Stimulated activated CD4-positive, alpha-beta T cell treated with anti-CD3 and anti-CD28 coated beads, Interleukin-1b, Interleukin-23, amount 100 ng/mL, for 48 hours (primary cell): ENCODE measurements at places on chromosomes 11 and 22.

DNA sequence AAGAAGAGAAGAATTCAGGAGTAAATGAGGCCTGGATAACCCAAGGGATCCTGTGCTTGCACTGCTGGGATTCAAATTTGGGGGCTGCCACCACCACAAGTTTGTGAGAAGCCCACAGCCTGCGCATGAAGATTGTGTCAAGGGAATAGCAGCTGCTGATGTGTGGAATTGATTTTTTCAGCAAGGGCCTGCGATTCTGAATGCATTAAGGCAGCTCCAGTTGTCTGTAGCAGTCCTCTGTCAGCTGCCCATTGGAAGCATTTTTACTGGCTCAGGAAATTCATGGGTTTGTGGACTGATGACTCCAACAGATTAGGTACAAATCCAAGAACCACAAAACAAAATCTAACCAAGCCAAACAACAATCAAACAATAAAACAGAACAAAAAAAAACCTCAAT is 14.0 kb downstream of the ARVCF start:
- DNase-seq, result no peak

- DNase-seq, result no peak
Observed at GRCh38 chr11:1753929-1754305, 3.5 kb upstream of the IFITM10 start.

GRCh38 chr11:117220999-117221774 is 10.7 kb downstream of the PCSK7 start:
- DNase-seq, result no peak

- no peak for DNase-seq
Observed at GRCh38 chr11:95780544-95780943, 9.0 kb downstream of the FAM76B start.

- DNase-seq, result no peak
Observed at GRCh38 chr11:120146413-120147093, 8.6 kb upstream of the TRIM29 start.

DNA sequence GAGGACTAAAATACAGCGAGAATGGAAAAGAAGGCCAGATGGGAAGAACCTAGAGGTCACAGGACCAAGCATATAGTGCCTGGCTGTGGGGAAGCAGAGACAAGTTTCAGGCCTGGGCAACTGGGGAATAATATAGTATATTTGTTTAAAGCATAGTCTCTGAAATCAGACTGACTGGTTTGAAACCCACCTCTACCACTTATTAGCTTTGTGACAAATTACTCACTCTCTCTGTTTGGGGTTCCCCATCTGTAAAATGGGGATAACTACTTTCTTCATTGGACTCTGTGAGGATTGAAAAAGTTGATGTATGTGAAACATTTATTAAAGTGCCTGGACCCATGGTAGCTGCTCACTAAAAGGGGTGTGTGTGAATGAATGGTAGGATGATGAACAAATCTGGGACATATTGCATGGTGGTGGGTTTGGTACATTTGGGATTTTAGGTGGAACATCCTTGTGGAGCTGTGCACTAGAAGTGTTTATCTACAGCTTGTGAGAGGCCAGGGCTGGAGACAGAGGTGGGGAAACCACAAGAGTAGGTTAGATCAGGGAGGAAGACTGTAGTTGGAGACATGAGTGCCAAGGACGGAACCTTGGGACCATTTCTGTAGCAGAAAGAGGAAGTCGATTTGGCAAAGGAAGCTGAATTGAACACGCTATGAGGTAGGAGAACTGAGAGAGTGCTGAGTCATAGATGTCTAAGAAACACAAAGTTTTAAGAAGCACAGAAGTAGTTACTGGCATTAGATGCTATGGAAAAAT is 52.6 kb downstream of the SWAP70 start:
- DNase-seq, result no peak

DNA sequence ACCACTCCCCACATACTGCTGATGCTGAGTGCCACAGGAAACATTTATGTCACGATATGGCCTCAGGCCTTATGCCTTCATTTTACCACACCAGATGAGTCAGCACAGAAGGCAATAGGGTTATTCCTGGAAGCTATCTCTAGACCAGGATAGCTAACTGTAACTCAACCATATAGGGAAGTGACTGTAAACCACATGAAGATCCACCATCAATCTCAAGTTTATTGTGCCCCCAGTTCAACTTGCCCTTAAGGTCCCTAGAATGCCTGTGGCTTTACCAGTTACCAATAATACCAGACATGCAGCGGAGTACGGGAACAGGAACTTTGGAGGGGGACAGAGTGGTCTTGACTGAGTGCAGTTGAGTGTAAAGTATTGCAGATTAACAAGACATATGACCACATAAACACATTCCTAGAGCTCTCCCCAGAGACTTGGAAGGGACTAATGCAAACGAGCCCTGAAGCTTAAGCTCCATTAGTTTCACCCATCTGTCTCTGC is 180.9 kb downstream of the KIF18A start:
- no peak for DNase-seq

DNA sequence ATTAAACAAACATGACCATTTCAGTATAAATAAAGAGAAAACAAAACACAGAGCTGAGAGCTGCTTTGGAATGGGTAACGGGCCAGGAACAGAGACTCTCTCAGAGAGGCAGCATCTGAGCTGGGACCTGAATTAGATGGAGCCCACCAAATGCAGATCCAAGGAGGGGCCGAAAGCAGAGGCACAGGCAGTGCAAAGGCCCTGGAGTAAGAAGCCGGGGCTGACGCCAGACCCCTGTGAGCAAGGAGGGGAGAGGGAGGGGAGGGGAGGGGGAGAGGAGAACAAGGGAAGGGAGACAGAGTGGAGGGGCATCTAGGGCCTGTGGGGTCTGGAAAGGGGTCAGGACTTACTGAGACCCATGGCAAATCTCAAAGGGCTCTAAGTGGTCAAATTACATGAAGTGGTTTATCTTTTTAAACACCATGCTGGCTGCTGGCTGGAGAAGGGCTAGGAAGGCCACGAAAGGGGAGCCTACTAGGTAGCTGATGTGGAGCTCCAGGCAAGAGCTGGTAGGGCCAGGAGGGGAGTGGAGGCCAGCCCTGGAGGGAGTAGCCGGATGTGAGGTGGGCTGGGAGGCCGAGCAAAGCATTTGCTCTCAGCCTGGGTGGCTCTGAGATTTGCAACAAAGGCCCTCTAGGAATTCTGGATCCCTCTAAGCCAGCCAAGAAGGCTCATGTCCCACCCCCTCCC is 3.2 kb downstream of the OSBPL5 start:
- DNase-seq, result no peak

GRCh38 chr11:79648766-79649520 is 208.1 kb upstream of the TENM4 start:
- no peak for DNase-seq

DNA sequence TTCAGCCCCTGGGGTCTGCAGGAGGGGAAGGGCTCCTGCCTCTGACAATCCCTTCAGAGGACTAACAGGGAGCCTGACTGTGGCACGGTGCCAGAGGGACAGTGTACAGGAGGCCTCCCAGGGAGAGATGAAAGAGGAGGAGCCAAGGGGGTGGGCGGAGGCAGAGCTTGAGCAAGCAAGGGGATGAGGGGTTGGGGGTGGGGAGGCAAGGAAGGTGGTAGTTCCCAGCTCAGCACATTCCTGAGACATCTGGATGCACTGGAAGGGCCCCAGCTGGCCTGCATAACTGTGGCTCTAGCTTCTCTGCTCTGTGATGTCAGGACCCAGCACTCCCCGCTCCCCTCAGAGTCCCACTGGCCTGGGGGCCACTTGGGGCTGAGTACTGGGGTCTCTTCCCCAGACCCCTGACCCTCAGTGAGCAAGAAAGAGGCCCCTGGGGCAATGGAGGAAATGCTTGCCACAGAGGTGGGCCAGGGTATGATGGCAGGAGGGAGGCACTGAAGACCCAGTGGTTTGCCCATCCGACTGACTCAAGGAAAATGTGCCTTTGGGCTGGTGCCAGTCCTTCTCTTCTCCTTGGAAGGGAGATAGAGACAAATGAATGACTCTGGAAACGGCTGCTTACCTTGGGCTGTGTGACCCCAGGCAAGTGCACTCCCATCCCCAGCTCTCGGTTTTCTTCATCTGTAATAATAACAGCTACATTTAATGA is 13.3 kb downstream of the CREB3L1 start:
- DNase-seq, result no peak

- no peak for DNase-seq
Observed at GRCh38 chr11:32184723-32185376, 94.0 kb downstream of the RCN1 start.

GRCh38 chr11:47495011-47495855 is 46.3 kb upstream of the RAPSN start:
- DNase-seq, result no peak

DNA sequence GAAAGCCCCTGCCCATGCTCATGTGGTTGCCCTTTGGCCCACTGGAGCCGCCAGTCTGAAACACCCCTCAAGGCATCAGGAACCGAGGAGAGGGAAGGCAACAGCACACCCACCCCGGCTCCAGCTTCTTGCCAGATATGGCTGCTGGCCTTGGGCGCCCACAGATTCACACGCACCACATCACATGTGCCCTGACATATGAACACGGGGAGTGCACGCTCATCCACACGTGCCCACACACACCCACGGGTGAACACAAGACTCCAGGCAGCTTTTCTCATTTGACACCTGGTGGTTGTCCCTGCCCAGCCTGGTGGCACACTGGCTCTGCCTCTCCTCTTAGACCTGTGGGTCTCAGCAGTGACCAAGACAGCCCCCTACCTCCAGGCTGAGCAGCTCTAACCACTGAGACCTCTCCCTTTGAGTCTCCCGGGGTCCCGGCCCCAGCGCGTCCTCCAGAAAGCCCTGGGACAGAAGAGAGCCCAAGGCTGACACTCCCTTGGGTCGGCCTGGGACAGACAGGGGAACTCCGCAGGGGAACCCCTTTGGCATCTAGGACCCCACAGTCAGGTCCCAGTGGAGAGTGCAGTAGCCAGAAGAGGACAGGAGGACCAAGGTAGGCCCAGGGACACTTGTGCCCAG is 2.7 kb upstream of the MAPK12 start:
- DNase-seq, result no peak

GRCh38 chr22:41021061-41021612 is 70.0 kb downstream of the RBX1 start:
- no peak for DNase-seq

GRCh38 chr11:41461057-41461681 is 1.7 kb upstream of the LRRC4C start:
- DNase-seq, result no peak

- DNase-seq, result no peak
Observed at GRCh38 chr11:23112987-23113886, 253.0 kb upstream of the CCDC179 start.

GRCh38 chr22:23591201-23591791 is 11.2 kb upstream of the IGLL1 start:
- DNase-seq, result peak; percentile 53

- DNase-seq, result no peak
Observed at GRCh38 chr11:33860926-33861325, 30.9 kb downstream of the LMO2 start.

DNA sequence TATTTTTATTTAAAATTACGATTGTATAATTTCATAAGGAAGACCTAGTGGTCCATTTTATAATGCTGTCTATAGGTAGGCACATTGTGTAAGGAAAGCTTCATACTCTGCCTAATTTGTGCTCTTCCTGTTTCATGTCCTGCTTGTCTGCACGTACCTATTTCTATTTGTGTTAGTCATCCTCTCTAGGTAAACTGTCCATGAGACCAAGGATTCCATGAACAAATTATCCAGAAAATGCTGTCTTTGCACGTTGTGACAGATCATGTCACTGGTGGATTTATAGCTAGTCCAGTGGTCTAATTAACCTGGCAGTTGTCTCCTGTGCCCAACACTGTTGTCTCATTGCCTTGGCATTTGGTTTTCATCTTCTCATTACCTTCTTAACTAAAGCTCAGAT is 44.7 kb downstream of the DNAJC24 start:
- no peak for DNase-seq

DNA sequence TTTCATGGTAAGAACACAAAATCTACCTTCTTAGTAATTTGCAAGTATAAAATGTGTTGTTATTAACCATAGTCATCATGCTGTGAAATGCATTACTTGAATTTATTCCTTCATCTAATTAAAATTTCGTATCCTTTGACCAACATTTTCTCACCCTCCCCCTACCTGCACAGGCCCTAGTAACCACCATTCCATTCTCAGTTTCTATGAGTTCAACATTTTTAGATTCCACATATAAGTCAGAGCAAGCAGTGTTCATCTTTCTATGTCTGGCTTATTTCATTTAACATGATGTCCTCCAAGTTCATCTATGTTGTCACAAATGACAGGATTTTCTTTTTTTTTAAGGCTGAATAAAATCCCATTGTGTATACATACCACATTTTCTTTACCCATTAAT is 43.5 kb upstream of the CCDC179 start:
- no peak for DNase-seq

- no peak for DNase-seq
Observed at GRCh38 chr22:36301851-36302250, 48.9 kb downstream of the APOL1 start.

DNA sequence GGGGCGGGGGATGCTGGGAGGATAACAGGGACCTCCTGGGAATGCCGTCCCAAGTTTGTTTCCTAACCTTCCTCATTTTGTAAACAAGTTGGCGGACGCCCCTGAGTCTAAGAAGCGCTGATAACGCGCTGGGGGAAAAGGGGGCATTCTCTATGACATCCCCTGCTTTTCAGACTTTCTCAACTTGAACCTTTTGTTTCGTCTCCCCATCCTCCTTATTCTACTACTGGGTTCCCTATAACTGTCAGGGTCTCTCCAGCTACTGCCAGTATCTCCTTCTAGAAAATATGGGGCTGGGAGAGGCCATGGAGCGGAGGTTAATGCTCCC is 654 bp downstream of the TMEM86A start:
- DNase-seq, result no peak

- no peak for DNase-seq
Observed at GRCh38 chr11:130561441-130561881, 113.0 kb downstream of the ADAMTS15 start.

GRCh38 chr11:6418557-6419008 is 311 bp downstream of the APBB1 start:
- no peak for DNase-seq

- no peak for DNase-seq
Observed at GRCh38 chr11:61392981-61393595, 701 bp downstream of the TMEM216 start.

DNA sequence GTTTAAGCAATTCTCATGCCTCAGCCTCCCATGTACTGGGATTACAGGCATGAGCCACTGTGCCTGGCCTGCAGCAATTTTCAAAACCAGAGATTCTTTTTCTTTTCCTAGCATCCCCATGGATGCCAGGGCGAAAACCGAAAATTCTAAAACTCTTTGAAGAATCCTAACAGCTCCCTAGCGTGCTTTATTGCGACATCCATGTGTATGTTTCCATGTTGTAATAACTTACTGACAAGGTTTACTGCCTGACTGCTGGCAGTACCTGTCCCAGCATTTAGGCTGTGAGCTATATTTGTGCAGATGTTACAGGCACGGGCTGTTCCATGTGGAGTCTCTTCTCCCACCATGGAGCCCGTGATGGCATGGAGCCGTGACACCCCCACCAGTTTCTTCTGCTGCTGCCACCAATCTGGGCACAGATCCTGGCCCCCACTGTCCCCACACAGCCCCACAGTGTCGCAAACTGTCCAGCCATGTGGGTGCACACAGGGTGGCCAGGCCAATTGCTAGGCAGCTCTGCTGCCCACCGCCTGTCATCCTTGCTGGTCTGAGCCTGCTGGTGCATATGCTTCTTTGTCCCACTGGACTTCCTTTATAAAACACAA is 7.1 kb upstream of the TAB1 start:
- no peak for DNase-seq
